GM13976 (cell line): ENCODE measurements at places on chromosomes 7 and 10.

- peak; percentile 44 for DNase-seq
These were observed 126.4 kb upstream of the ZNF746 start for GRCh38 chr7:149624006-149624405.

GRCh38 chr10:129712000-129712399, 245.0 kb downstream of the MGMT start:
- DNase-seq: no peak

GRCh38 chr10:5305374-5305773, 59.4 kb upstream of the UCN3 start:
- DNase-seq: no peak

DNA sequence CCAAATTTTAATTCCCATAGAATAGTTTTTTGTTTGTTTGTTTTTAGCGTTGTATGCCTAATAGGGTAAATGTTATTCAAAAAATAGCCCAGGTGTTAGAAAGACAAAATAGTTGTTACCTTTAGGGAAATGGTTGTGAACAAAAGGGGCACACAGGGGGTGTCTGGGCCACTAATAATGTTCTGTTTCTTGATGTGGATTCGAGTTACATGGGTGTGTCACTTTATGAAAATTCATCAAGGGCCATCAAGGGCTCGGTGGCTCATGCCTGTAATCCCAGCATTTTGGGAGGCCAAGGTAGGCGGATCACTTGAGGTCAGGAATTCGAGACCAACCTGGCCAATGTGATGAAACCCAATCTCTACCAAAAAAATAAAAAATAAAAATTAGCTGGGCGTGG, 531.8 kb upstream of the C7orf33 start:
- no peak for DNase-seq

DNA sequence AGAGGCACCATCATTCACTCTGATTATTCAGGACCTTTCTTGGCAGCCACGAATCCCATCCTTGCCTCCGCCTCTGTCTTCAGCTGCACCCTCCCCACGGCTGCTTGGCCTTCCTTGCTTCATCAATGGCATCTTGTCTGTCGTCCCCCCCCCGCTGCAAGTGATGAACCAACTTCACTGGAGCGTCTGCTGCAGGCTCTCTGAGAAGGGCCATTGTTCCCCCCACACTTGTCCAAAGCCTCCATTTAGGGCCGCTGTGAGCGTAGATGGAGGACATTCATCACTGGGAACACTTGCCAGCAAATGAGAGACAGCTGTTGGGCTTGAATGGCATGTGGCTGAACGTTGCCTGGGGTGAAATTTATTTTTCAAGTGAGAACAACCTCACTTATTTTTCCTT, 20.1 kb downstream of the AFAP1L2 start:
- DNase-seq: no peak

DNA sequence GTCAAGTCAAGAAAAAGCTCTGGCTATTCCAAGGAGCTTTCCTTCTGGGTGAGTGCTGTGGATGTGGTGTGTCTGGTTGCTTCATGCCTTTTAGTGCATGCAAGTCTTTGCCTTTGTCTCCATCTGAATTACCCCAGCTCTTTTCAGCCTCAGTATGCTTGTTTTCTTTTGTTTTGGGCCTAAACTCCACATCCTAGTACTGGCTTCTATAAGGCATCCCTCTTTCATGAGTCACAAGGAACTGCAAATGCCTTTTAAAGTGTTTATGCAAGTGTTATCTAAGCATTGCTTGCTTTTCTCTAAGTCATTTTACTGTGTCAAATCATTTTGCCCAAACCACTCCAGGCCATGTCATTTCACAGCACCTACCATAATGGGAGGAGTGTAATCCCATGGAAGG, 132.1 kb downstream of the PLCE1 start:
- no peak for DNase-seq
